ENCODE measurements at places on chromosomes 13 and 19.

GRCh38 chr13:104483631-104484030 lies 1417.4 kb upstream of the SLC10A2 start:
- DNase-seq: no peak

DNA sequence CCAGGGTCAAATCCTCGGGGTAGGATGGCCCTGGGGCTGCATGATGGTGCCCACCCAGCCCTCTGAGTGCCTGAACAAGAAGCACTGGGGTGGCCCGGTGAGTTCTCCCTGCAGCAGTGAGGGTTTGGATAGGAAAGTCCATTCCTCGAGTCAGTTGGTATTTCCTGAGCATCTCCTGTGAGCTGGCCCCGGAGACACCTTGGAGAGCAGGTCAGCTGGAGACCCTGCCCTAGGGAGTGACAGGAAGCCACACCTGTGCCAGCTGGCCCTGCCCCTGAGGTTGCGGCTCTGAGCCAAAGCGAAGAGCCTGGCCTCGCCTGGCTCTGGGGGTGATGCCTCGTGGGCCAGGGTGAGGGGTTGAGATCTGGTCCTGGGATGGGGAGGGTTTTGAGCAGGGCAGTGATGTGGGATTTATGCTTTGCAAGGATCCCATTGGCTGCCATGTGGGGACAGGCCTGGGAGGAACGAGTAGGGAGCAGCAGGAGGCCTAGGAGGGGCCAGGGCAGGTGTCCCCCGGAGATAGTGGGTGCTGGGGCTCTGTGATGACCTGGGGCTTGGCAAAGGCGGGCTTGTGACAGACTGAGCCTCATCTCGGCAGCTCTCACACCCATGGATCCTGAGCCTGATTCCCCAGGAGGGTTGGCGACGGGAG lies 16.0 kb downstream of the CRTC1 start:
- no peak for DNase-seq

- no peak for DNase-seq
Observed at GRCh38 chr13:106100171-106100919, 435.1 kb downstream of the EFNB2 start.

DNA sequence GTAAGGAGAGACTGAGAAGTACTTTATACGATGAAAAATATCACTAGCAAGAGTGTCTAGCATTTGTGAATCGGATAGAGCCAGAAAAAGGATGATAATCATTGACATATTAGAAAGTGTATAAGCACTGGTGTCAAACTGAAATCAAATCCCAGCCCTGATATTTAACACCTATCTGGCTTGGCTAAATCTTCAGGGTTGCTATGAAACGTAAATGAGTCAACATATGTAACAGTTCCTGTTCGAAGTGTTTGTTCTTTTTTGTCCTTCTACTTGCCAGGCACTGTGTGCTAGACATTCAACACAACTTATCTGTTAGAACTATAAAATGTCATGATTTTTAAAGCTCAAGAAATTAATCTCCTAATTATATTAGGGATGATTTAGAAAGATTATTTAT lies 40.8 kb downstream of the SERPINE3 start:
- DNase-seq: peak; percentile 59

GRCh38 chr19:17058236-17058635 lies 17.0 kb downstream of the HAUS8 start:
- DNase-seq: peak; percentile 46

- no peak for DNase-seq
Observed at GRCh38 chr13:113632706-113633484, 25.1 kb downstream of the ATP4B start.

- peak; percentile 62 for DNase-seq
Observed at GRCh38 chr19:17358395-17358794, 18.7 kb downstream of the PLVAP start.

- no peak for DNase-seq
Observed at GRCh38 chr13:32300920-32301319, 14.2 kb downstream of the ZAR1L start.

- no peak for DNase-seq
Observed at GRCh38 chr13:27172495-27172842, 858 bp upstream of the USP12 start.

DNA sequence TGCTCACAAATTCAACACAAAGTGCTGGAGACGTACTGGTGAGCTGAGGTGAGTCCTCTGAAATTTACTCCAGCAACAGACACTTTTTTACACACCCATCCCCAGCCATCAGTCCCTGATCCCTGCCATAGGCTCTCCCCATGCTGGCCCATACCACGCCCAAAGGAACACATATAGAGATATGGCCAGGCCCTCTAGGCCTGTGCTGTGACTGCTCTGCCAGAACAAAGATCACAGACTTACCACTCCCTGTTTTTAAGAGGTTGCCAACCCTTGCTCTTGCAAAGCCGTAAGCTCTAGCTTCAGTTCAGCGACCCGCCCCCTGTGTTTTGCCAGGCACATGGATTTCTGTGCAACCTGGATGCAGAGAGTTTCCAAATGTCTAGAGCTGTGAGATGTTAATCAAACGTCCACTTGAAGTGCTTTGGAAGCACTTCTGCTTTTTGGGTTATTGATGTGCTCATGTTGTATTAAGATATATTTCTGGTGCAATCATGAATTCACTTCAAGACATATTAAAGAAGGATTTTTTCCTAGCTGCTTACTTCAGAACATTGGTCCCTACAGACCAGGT lies 59.7 kb downstream of the DLEU7 start:
- DNase-seq: no peak

DNA sequence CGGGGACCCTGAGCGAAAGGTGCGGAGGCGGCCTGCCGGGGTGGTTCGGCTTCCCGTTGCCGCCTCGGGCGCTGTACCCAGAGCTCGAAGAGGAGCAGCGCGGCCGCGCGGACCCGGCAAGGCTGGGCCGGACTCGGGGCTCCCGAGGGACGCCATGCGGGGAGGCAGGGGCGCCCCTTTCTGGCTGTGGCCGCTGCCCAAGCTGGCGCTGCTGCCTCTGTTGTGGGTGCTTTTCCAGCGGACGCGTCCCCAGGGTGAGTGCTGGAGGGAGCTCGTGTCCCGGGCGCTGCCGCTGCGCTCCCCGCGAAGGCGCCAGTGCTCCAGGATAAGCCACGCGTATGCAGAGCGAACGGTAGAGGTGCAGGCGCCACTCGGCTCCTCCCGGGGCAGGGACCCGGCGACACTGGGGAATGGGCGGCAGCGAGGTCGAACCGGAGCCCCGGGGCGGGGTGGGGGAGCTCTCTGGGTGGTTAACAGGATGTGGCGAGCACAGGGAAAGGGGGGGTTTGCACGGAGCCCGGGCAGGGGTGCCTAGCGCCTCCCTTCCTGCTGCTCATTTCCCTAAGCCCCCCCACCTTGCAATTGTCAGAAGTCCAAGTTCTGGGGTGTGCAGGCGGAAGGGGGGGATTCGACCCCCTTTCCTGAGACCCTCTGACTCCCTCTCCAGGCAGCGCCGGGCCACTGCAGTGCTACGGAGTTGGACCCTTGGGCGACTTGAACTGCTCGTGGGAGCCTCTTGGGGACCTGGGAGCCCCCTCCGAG lies at the start of gene IL27RA:
TSS of gene IL27RA (plus strand) at position 44 of the 762 bp plus-strand sequence. CDS start at position 155, 111 bp downstream.
- peak; percentile 43 for DNase-seq

GRCh38 chr19:45693106-45693788 lies 781 bp downstream of the QPCTL start:
- peak; percentile 77 for DNase-seq

GRCh38 chr13:49403996-49404702 lies 39.7 kb downstream of the CAB39L start:
- DNase-seq: no peak

DNA sequence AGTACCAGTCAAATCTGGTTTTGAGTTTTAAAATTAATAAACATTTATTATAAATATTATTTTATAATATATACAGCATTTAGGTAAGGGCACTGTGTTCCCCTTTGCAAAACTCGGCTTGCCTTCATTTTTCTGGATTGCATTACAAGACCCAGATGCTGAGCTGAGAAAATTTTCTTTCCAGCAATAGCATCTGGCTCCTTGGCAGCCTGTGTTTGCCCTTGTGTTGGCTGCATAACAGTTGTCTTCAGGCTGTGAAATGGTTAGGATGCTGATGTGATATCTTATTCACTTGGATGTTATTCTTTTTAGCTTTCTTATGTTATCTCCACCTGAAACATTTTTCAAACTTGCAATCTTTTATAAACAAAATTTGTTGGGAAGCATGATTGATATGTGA lies 784.4 kb downstream of the DACH1 start:
- no peak for DNase-seq

DNA sequence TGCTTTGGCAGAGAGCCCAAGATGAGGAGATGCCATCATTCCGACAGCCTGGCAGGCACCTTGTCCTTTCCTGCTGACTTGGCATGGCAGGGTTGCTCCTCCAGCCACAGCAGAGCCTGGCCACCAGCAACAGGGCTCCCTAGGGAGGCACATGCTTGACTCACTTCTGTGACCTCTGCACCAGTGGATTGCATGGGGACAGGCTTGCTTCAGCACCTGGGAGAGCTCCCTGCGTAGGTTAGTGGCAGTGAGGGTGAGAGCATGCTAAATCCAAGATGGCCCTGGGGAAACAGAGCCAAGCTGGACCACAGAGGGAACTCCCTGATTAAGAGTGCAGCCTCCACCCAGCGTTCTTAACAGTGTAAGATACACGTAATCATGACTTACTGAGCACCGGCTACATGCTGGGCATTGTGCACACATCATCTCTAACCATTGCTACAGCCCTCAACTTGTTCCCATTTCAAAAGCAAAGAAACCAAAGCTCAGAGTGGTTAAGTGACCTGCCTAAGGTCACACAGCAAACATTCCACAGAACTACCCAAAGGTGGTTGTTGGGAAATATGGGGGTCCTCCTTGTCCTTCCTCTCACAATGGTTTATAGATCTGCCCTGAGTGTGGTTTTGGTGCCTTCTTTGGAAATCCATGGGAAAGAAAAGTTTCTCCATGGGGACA lies 116.6 kb upstream of the UQCRFS1 start:
- no peak for DNase-seq

DNA sequence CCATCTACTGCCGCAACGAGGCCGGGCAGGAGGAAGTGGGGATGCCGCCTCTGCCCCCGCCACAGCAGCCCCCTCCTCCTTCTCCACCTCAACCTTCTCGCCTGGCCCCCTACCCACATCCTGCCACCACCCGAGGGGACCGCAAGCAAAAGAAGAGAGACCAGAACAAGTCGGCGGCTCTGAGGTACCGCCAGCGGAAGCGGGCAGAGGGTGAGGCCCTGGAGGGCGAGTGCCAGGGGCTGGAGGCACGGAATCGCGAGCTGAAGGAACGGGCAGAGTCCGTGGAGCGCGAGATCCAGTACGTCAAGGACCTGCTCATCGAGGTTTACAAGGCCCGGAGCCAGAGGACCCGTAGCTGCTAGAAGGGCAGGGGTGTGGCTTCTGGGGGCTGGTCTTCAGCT lies 3.4 kb upstream of the NUP62 start:
- DNase-seq: no peak

- DNase-seq: no peak
Observed at GRCh38 chr19:7393939-7394730, 45.4 kb downstream of the ARHGEF18 start.

DNA sequence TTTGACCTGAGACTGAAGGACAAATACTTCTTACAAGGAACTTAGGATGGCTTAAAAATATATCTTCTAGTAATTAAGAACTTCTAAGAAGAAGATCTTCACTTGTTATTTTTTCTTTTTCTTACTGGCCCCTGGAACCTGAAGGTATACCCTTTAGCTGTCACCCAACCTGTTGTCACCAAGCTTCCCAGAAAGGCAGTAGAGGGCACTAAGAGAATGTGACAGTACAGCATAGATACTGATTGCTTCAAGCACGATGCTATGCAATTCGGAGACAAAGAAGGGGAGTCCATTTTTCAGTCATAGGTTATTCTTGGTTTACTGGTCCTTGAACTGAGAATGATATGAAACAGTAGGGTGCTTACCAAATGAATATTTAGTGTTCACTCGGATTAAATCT lies 208.3 kb upstream of the PCDH9 start:
- no peak for DNase-seq

GRCh38 chr13:49314344-49314882 lies 66.7 kb downstream of the CDADC1 start:
- DNase-seq: no peak

GRCh38 chr13:49071341-49071937 lies 95.7 kb downstream of the FNDC3A start:
- no peak for DNase-seq

DNA sequence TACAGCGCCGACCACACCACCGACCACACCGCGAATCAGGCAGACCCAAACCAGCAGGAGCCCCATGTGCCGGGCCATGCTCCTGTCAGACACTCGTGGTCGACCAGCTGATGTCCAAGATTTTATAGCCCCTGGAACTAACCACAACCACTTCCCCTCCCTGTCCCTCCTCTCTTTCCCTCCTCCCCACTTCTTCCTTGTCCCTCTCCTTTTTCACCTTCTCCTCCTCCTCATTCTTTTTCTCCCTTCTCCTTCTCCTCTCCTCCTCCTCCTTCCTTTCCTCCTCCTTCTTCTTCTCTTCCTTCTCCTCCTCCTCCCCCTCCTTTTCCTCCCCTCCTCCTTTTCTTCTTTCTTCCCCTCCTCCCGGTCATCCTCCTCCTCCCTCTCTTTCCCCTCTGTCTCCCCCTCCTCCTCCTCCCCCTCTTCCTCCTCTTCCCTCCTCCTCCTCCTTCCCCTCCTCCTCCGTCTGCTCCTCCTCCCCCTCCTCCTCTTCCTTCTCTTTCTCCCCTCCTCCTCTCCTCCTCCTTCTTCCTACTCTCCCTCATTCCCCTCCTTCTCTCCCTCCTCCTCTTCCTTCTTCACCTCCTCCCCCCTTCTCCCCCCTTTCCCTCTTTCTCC lies 670 bp downstream of the BSPH1 start:
- DNase-seq: no peak

DNA sequence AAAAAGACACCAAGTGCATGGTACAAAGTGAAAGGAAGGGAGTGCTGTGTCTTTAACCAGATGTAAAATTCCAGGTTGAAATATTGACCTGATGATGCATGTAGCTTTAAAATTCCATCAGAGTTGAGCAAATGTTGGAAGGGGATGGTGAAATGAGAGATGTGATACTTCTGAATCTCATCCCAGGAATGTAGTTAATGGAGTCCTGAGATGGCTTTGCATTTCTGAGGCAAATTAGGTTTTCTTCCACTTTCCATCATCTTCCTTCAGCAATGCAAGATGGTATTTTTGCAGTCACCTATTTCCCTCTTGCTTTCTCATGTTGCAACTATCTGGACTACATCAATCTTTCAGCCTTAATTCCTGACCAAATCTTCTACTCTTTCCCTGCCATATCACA lies 194.1 kb upstream of the MIR17HG start:
- DNase-seq: no peak

DNA sequence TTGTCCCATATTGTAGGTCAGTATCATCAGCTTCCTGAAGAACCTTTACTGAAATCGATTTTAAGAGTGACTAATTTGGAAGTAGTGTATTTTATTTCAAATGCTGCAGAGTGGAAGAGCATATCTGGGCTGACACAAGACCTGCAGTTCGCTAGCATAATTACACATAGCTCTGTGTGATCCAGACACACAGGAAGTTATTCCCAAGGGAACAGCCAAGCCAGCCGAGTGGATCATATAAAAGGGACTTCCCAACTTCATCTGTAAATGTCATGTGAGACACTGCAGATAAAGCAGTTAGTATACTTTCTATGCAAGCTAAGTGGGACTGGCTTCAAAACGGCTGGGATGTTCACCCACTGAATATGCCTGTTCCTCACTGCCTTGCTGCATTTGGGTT lies 760.4 kb downstream of the SLITRK1 start:
- peak; percentile 15 for DNase-seq

- peak; percentile 97 for DNase-seq
Observed at GRCh38 chr19:55486971-55487923, 989 bp upstream of the SSC5D start.

- DNase-seq: no peak
Observed at GRCh38 chr13:110589793-110590390, 25.5 kb upstream of the NAXD start.

Measured in cardiac fibroblast (primary cell).